ENCODE measurements at places on chromosomes 16 and 17.

GRCh38 chr16:11706180-11706742, 36.4 kb downstream of the TXNDC11 start:
- DNase-seq: no peak

- no peak for DNase-seq
Observed at GRCh38 chr17:57669671-57670529, 75.2 kb downstream of the CCDC182 start.

DNA sequence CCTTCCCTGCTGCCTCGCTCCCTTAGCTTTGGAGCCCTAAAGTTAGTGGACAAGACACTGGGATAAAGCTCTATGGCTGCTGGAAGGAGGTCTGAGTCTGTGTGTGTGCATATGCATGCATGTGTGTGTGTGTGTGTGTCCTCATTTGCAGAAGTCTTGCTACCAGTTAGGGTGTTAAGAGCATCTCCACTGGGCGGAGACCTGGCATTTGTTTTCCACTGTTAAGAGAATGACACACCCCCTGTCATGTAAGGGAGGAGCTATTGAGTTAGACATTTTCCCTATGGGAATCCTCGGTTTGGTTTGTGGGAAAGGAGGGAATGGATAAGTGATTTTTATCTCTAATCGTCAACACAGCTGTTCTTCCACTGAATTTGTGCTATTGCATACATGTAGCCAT, 24.8 kb upstream of the ARHGAP23 start:
- no peak for DNase-seq

GRCh38 chr17:28368306-28368831, 1.7 kb downstream of the VTN start:
- no peak for DNase-seq

- DNase-seq: no peak
Observed at GRCh38 chr17:9805769-9806168, 14.4 kb upstream of the DHRS7C start.

- no peak for DNase-seq
Observed at GRCh38 chr16:13165024-13165423, 263.6 kb downstream of the SHISA9 start.

- no peak for DNase-seq
Observed at GRCh38 chr17:6162216-6162615, 92.0 kb downstream of the WSCD1 start.

- peak; percentile 71 for DNase-seq
Observed at GRCh38 chr17:48547808-48548522, 3.1 kb upstream of the HOXB2 start.

- DNase-seq: no peak
Observed at GRCh38 chr16:47581114-47581513, 120.0 kb downstream of the PHKB start.

DNA sequence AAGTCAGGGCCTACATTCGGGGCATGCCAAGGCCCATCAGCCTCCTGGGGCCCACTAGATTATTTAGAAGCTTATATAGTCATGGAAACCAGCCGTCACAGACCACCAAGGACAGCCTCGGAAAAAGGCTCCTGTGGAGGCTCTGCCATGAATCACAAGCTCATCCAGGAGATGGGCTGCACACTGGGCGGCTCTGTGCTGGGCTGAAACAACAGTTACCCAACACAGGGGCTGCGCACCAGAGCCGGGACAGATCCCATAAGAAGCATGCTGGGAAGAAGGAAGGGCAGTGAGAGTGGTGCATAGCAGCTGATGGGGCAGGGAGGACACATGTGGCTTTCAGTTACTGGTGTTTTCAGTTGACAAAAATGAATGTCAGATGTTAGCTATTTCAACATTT, 67.7 kb upstream of the GSG1L start:
- no peak for DNase-seq

DNA sequence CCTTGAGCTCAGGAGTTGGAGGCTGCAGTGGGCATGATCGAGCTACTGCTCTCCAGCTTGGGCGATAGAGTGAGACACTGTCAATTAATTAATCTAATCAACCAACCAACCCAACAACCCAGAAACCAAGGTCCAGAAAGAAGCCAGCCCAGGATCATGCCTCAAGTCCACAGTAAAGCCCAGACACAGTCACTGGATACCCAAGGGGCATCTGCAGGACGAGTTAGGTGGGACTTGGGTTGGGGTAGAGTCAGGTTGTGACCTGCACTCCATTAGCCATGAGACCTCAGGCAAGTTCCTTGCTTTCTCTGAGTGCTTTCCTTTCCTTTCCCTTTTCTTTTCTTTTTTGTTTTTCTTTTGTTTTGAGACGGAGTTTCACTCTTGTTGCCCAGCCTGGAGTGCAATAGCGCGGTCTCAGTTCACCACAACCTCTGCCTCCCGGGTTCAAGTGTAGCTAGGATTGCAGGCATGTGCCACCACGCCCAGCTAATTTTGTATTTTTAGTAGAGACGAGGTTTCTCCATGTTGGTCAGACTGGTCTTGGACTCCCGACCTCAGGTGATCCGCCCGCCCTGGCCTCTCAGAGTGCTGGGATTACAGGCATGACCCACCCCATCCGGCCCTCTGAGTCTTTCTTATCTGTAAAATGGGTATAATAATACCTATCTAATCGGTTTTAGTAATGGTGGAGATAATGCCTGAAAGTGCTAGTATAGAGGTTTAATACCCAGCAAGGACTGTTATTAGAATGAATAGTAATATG, 3.5 kb upstream of the HSD17B1 start:
- DNase-seq: no peak

- no peak for DNase-seq
Observed at GRCh38 chr17:31092475-31093064, 2.2 kb upstream of the NF1 start.

DNA sequence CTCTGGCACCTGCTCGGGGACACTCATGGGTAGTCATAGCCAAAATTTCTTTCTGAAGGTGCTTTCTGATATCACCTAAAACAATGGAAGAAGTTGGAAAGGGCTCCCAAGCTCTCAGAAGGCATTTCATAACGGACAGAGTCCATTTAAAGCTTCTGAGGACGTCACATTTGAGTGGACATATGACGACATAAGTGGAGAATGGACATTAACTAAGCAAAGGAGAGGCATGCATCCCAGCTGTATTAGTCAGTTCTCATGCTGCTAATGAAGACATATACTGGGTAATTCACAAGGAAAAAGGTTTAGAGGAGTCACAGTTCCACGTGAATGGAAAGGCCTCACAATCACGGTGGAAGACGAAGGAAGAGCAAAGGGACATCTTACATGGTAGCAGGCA, 260.2 kb upstream of the DYNLRB2 start:
- no peak for DNase-seq

DNA sequence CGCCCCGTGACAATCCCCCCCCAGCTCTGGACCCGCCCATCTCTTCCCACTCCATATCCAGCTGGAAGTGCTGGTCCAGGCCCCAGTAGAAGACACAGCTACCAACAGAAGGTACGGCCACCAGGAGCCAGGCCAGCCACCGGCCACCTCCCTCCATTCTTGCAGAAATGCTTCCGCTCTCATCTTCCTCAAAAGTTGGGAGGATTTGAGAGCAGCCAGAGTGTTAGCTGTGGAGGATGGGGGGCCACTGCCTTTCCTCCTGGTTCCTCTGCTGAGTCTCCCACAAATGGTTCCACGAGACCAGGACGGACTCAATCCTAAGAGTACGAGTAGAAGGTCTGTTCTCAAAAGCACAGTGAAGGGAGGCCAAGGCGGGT, 78.3 kb downstream of the GAS7 start:
- no peak for DNase-seq

GRCh38 chr16:71777329-71777728, 31.3 kb downstream of the AP1G1 start:
- no peak for DNase-seq

DNA sequence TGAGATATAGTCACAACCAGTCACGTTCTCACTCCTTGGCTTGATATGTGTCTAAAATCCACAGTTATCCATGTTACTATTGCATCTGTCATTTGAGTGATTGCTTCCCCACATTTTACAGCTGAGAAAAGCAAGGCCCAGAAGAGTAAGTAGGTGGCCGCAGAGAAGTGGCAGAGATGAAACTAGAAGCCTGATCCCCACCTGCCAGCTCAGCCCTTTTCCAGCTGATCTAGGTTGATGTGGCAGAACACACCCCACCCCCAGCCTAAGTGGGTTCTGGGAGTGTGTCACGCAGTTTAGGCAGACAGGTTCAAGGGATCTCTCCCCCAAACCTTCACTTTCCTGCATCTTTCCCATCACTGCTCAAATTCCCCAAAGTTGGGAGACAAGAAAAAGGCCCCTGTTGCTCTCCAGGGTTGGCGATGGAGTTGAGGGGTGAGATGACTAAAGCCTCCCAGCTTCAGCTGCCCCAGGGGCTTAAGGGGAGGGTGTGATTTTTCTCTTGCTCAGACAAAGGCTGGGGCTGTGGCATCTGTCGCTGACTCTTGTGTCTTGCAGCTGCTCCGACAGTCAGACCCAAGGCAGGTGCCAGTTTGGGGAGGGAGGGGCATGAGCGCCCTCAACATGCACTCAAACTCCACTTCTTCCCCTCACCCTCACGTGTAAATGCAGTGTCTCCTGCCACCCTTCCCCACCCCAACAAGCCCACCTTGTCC, 48.9 kb upstream of the LHX1 start:
- DNase-seq: peak; percentile 40

DNA sequence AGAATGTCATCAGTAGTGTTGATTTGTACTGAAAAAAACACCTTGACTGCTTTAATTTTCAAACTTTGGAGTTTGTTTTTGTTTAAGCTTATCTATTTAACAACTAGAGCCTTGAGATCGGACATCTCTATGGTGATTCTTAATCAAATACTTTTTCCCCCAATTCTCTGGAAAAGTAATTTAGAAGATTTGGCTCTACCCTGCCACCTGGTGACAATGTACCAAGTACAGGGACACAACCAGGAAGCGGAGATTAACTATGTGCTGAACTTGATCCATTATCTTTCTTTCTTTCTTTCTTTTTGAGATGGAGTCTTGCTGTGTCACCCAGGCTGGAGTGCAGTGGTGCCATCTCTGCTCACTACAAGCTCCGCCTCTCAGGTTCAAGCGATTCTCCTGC, 30.8 kb downstream of the USP43 start:
- DNase-seq: no peak

GRCh38 chr16:56743840-56744239, 13.9 kb downstream of the NUP93 start:
- no peak for DNase-seq

- no peak for DNase-seq
Observed at GRCh38 chr17:205148-205669, 23.8 kb upstream of the DOC2B start.

DNA sequence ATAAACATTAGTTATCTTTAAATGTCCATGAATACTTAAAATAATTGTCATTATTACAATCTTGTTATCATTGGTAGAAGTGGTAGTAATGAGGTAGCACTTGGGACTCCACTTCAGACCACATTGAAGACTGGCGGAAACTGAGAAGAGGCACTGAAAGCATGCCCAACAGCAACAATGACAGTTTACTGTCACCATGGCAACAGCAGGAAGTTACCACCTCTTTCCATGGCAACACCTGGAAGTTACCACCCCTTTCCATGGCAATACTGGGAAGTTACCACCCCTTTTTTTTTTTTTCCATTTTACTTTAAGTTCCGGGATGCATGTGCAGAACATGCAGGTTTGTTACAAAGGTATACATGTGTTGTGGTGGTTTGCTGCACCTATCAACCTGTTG, 494.9 kb upstream of the RBFOX1 start:
- no peak for DNase-seq

- no peak for DNase-seq
Observed at GRCh38 chr17:21357696-21358656, 18.2 kb upstream of the KCNJ12 start.

DNA sequence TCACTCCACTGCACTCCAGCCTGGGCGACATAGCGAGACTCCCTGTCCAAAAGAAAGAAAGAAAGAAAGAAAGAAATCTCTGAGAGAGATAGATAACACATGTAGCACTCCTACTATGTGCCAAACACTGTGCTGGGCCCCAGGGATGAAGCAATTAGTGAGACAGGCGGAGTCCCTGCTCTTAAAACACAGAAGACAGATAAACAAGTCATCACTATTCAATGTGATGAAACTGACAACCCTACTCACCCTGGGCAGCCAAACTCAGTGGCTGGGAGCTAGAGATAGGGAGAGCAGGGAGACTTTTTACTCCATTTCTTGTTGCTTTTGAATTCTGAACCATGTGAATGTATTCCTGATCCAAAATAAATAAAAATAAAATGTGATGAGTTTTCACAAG, 35.2 kb upstream of the GOSR2 start:
- no peak for DNase-seq

- DNase-seq: no peak
Observed at GRCh38 chr16:84746875-84747274, 47.1 kb downstream of the USP10 start.

GRCh38 chr17:61662741-61663140, 71.7 kb upstream of the NACA2 start:
- DNase-seq: peak; percentile 15

- DNase-seq: no peak
Observed at GRCh38 chr17:72134608-72135394, 14.0 kb downstream of the SOX9 start.

DNA sequence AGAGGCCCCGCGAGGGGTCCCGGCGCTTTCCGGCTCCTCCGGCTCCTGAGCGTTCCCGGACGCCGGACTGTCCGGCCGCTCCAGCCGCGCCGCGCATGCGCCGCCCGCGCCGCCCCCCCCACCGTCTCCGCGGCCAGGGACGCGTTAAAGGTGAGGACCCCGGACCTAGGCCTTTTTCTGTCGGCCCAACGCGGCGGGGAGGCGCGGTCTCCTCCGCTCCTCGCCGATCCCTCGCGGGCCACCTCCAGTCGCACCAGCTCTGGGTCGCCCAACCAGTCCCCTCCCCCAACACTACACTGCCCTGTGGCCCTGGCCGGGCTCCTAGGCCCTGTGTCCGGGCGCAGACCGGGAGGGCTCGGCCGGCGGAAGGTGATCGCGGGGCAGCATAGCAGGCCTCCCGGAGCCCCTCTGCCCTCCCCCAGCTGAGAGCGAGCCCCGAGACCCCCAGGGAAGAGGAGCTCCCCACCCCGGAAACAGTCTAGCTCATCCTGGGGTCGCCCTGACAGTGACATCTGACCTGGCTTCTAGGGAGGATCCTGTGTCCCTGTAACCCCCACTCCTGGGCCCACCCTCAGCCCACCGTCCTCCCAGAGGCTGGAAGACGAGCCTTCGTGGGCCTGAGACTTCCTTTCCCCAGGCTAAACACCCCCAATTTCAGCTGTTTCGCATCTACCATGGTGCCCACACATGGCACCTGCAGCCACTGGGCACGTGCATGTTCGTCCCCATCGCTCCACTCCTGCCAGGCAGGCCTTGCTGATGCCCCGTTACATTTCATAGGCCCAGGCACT, 14.7 kb upstream of the BCAR1 start:
- peak; percentile 87 for DNase-seq

GRCh38 chr16:85168732-85169256, 56.5 kb upstream of the CIBAR2 start:
- peak; percentile 82 for DNase-seq

- no peak for DNase-seq
Observed at GRCh38 chr16:12000032-12000431, 23.5 kb downstream of the SNX29 start.

DNA sequence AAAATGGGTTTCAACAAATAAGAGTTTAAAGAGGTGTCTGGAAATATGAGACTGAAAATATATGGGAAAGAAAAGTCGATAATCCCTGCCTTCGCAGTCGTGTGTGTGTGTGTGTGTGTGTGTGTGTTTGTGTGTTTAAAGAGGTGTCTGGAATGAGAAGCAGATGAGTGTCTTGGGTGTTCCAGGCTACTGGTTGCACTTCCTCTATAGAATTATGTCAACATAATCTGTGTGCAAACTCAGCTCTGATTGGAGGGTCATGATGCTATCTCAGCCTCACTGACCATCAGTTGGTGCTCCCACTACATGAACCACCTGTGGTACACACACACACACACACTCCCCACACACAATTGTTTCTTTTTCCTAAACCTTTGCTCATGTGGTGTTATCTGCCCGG, 347.3 kb downstream of the NPIPA8 start:
- DNase-seq: no peak

All from muscle of back (tissue), 13 donors.